ENCODE measurements at places on chromosomes 5 and 9.

DNA sequence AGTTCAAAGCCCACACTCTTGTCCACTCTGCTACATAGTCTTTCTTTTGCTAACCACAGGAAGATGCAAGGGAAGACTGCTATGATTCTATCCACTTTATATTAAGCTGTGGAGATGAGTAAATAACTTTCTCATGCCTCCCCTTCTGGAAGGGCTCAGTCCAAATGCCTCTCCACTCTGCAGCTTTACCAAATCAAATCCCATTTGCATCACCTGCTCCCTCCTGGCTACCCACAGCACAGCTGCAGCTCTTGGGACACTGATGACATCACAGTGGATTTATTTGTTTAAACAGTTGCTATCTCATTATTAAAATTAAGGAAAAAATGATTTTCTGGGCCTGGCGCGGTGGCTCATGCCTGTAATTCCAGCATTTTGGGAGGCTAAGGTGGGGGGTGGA lies 1544.9 kb upstream of the WWC1 start:
- DNase-seq, result no peak

GRCh38 chr9:93064392-93065134 lies 6.1 kb downstream of the SUSD3 start:
- DNase-seq, result peak; percentile 95

- DNase-seq, result no peak
Measured at GRCh38 chr9:82457298-82457697, 468.7 kb downstream of the SPATA31D1 start.

GRCh38 chr9:136326061-136326760 lies 1.1 kb upstream of the GPSM1 start:
- DNase-seq, result no peak

DNA sequence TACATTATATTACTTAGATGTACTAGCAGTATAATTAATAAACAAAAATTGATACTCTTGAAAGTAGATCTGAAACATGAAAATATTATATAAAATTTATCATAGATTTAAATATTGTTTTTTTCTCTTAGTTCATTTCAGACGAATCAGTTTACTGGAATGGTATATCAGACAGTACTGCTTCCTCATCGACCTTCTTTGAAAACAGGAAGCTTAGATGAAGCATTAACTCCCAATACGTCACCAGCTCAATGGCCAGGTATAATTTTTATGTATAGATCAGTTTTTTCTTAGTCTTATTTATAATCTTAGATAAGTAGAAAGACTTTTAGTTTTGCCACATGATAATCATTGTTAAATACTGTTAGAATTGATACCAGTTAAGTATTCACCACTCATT lies 106.3 kb downstream of the DMXL1 start:
- no peak for DNase-seq

GRCh38 chr9:122213589-122214413 lies 15.0 kb downstream of the LHX6 start:
- peak; percentile 32 for DNase-seq

DNA sequence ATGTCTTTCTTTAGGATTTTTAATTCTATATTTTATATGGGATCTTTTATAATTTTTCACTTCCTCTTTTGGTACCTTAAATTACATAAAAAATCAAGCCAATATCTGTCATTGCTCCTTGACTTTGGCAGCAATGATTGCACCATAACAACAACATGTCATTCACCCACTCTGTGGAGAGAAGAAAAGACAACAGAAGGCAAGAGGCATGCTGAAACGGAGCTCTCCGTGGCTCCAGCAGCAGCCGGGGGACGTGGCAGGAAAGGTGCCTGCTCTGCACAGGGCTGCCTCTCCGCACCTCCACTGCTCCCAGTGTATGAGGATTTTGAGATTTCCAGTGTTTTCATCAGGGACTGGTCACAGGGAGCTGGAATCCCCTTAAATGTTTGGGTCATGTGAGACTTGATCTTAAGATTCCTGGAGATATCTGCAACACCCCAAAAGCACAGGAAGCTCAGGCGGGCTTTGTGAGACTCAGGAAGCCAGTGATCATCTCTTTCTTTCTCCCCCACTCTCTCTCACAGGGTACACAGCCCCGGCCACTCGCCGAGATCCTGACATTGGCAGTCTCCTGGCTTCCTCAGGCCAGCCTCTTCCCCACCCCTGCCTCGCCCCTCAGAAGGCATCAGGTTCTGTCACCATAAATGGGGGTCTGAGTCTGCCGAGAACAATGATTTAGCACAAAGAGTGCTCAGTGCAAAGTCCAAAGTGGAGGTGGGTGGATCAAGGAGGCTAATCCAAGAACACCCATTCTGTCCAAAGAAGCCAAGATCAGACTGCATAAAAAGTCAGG lies 74.6 kb downstream of the ACTL7B start:
- no peak for DNase-seq

- no peak for DNase-seq
Measured at GRCh38 chr5:113761594-113761993, 248.1 kb downstream of the YTHDC2 start.

DNA sequence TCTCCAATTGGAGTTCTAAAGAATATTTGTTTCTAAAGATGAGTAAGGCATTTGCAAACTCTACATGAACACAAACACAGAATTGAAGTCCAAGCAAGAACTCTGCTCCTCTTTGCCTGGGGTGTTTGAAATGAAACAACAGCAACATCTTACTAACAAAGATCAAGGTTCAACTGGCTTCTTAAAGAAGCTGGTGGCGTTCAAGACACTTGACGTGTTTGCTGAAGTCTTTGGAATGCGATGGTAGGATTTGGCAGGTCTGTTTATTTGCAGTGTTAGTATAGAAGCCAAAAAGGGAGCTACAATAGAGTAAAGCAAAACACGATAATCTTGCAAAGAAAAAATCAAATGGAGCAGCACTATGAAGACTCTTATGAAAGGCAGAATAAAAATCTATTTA lies 94.9 kb downstream of the BASP1 start:
- DNase-seq, result no peak

DNA sequence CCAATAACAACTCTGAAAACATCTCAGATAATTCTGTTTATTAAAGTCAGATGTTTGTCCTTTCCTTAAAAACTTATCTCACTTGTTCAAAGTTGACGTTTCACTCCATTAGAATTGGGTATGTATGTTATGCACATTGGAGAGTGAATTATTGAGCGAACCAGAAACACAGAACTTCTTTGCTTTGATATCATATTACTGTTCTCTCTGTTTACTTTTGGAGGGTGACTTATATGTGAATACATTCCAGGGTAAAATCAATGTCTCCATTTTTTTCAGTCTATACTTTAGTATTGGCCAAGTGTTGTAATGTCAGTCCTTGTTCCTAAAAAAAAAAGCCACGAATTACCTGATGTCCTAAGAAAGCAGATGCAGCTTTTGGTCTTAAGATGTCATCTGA lies 307.4 kb downstream of the CSNK1G3 start:
- DNase-seq, result no peak

DNA sequence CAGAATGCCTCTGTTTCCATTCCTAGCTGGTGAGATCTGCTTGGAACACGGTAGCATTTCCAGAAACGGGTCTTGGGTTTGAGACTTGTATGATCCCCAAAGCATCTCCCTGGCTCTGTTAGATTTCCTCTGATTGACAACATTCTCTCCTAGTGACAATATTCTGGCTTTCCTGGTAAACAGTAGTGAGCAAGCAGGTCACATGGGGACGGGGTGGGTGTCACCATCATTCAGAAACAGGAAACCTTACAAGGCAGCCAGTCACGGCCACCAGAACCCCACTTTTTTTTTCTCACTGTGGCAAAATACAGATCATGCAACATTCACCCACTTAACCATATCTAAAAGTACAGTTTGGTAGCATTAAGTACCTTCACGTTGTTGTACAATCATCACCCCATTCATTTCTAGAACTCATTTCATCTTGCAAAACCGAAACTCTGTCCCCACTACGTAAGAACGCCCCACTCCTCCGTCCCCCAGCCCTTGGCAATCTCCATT lies 90.1 kb upstream of the LMX1B start:
- peak; percentile 66 for DNase-seq

DNA sequence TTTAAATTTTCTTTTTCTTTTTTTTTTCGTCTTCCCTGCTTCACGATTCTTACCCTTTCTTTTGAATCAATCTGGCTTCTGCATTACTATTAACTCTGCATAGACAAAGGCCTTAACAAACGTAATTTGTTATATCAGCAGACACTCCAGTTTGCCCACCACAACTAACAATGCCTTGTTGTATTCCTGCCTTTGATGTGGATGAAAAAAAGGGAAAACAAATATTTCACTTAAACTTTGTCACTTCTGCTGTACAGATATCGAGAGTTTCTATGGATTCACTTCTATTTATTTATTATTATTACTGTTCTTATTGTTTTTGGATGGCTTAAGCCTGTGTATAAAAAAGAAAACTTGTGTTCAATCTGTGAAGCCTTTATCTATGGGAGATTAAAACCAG lies 352.2 kb downstream of the NTRK2 start:
- no peak for DNase-seq

- no peak for DNase-seq
Measured at GRCh38 chr5:55601628-55602027, 66.9 kb upstream of the PLPP1 start.

DNA sequence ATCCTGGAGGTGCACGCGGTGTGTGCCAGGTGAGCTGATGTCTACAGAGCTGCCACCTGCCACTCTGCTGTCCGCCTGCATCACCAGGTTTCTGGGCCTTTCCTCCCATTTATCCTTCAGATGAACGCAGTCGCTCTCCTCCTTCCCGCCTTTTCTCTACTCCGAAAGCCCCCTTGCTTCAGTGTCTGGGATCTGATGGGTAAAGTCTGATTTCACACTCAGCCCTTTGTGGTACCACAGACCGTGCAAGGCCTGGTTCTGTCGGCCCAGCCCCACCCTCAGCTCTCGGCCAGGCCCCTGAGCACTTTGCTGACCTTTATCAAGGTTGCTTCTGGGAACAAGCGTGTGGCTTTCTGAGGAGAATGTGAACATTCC lies 32.5 kb downstream of the GLT6D1 start:
- no peak for DNase-seq

GRCh38 chr9:137705443-137705863 lies 86.6 kb downstream of the EHMT1 start:
- peak; percentile 36 for DNase-seq

DNA sequence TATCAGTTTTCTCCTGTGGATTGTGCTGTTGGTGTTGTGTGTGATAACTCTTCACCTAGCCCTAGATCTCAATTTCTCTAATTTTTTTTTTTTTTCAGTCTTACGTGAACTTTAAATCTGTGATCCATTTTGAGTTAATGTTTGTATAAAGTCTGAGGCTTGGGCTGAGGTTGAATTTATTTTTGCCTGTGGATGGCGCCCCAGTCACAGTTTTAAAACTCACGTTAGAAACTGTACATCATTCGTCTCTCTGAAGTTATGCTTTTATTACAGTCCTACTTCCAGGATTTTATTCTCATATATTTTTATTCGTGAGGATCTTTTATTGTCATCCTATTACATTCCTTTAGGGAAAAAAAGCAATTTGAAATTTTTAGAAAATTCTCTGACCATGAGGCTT lies 103.1 kb downstream of the EHMT1 start:
- peak; percentile 41 for DNase-seq

DNA sequence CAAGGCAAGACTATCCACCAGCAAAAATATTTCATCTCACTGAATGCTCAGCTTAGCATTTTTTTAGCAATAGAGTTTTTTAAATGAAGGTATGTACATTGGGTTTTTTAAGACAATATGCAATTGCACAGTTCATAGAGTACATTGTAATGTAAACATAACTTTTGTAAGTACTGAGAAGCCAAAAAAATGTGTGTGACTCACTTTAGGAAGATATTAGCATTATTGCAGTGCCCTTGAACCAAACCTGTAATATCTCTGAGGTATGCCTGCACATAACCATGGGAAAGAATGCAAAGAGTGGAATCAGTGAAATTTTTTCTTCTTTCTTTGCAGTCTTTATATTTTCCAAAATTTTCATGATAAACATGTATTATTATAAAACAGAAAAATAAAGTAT lies 1533.3 kb upstream of the WWC1 start:
- DNase-seq, result no peak

- no peak for DNase-seq
Measured at GRCh38 chr5:88664645-88665044, 218.3 kb downstream of the MEF2C start.

DNA sequence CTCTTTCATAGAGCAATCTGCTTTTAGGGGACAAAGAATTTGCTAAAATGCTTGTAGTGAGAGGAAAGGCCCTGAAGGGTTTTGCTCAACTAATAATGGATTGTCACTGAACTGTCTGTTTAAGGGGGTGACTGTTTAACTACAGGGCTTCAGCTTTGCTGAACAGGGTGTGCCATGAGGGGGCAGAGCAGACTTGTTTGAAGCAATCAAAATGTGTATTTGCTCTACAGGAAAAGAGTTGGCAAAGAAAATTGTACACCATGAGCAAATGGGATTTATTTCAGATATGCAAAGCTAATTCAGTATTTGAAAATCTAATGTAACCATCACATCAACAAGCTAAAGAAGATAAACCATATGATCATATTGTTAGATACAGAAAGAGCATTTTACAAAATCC lies 154.3 kb downstream of the GABRG2 start:
- no peak for DNase-seq

- no peak for DNase-seq
Measured at GRCh38 chr9:127518091-127518856, 67.0 kb downstream of the LRSAM1 start.

GRCh38 chr5:77770293-77771005 lies 5.7 kb downstream of the TBCA start:
- no peak for DNase-seq

DNA sequence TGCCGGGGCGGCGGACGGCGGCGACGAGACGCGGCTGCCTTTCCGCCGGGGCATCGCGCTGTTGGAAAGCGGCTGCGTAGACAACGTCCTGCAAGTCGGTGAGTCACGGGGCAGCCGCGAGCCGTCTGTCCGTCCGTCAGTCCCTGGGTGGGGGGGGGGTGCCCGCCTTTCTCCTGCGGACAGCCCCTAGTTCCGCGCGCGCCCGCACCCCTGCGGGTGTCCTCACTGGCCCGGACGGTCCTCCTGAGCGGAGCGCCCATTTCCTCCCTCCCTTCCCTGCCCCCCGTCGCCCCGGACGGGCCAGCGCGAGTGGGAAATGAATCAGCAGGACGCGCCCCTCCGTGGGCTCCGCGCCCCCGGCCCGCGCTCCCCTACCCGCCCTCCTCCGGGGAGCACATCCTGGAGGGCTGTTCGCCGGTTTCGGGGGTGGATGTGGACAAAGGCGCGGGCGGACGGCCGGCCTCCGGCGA lies 828 bp downstream of the ZSWIM6 start:
- DNase-seq, result no peak

GRCh38 chr5:132428484-132429462 lies 59.3 kb downstream of the SLC22A5 start:
- DNase-seq, result no peak

DNA sequence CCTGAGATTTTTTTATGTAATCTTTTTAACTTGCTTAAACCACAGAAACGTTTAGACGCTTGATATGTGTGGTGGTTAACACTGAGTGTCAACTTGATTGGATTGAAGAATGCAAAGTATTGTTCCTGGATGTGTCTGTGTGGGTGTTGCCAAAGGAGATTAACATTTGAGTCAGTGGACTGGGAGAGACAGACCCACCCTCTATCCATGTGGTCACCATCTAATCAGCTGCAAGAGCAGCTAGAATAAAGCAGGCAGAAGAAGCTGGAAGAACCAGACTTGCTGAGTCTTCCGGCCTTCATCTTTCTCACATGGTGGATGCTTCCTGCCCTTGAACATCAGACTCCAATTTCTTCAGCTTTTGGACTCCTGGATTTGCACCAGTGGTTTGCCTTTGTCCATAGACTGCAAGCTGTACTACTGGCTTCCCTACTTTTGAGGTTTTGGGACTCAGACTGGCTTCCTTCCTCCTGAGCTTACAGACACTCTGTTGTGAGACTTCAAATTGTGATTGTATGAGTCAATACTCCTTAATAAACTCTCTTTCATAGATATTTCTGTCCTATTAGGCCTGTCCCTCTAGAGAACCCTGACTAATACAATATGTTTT lies 816.0 kb upstream of the CDH9 start:
- no peak for DNase-seq

GRCh38 chr5:122944051-122944450 lies 92.5 kb downstream of the PPIC start:
- no peak for DNase-seq
